ENCODE measurements at places on chromosomes 5 and 9.

- DNase-seq, result no peak
Measured at GRCh38 chr5:74503-75109, 17.4 kb upstream of the PLEKHG4B start.

DNA sequence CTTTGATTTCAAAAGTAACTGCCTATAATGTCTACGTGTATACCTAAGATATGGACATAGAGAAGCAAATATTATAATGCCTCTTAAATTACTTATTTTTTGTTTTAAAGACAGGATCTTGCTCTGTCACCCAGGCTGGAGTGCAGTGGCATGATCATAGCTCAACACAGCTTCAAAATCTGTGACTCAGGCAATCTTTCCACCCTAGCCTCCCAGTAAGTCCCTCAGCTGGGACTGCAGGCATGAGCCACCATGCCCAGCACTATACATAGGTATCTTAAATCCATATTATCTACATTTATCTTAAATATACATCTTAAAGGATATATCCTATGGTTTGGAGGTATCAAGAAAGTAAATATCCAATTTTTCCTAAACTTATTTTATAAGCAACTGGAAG is 261.2 kb downstream of the ARL15 start:
- DNase-seq, result no peak

DNA sequence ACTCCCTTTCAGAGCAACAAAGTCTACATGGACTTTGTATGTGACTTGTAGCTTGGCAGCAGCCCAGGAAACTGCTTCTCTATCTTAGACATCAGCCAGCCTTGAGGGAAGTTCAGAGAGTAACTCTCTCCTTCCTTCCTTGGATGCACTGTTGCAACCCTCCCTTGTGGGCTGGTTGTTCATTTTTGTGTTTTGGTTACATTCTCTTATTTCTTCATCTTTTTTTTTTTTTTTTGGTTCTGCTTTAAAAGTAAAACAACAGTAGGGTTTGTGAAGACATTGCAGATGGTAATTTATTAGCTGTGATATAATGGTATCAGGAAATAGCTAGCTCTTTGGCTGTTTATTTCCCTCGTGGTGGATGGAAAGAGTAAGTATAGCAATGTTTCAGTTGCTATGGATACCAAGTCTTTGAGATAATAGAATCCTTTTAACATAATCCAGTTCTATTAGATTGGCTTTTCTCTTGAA is 97.9 kb upstream of the MAMDC2 start:
- DNase-seq, result no peak

DNA sequence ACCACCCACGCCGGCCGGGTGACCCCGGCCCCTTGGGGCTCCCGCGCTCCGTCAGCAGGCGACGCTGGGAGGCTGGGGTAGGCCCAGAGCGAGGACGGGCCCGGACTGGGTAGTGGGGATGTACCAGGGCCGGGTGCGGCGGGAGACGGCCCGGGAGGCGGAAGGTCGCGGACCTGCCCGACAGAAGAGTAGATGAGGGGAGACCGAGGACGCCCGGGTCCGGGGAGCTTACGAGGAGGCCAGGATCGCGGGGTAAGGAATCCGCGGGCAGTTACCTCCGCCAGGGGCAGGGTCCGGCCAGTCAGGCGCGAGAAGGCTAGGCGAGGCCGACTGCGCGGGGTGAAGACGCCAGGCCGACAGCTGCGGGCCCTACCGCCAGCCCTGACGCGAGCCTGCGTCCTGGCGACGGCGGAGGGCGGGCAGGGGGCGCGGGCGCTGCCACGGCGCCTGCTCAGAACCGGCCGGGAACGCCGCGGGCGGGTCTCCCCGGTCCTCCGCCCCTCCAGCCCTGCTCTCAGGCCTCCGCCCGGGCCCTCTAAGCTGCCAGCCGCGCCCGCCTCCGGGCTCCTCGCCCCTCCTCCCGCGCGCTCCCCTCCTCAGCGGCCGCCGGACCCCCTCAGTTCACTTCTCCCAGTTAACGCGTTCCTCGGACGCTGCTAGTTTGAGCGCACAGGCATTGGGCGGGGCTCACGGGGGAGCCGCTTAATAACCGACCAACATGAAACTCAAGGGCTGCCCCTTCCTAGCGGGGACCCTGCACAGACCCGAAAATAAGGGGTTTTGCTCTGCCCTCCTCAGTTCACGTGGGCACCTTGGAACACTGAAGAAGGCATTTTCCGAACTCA is at the start of gene CPLANE1:
Gene CPLANE1, minus strand, starts transcription at position 407 of the 845 bp plus-strand sequence. CDS start 1,678 bp downstream, outside the sequence.
- peak; percentile 40 for DNase-seq

DNA sequence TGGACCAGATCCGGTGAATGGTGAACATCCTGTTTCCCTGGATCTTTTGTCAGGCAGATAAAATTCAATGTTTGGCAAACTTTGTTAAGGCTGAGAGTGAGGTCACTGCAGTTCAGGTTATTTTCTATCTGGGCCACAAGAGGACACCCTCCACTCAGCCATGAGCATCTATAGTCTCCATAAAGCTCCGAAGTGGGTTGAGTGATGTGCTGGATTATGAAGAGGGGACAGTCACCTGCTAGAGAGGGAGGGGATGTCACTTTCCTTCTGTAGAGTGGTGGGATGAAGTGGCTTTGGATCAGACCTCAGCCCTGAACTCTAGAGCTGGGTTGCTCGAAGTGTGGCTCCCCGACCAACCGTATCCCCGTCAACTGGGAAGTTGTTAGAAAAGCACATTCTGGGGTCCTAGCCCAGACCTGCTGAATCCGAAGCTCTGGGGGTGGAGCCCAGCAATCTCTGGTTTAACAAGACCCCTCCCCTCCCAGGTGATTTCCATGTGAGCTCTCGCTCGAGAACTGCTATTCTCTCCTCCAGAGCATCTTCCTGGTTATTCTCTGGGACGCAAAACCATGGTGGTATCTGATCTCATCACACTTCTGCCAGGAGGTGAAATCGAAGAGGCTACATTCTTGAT is 31.8 kb upstream of the FGF1 start:
- DNase-seq, result no peak

- DNase-seq, result no peak
Measured at GRCh38 chr5:56664025-56664424, 151.3 kb upstream of the MAP3K1 start.

DNA sequence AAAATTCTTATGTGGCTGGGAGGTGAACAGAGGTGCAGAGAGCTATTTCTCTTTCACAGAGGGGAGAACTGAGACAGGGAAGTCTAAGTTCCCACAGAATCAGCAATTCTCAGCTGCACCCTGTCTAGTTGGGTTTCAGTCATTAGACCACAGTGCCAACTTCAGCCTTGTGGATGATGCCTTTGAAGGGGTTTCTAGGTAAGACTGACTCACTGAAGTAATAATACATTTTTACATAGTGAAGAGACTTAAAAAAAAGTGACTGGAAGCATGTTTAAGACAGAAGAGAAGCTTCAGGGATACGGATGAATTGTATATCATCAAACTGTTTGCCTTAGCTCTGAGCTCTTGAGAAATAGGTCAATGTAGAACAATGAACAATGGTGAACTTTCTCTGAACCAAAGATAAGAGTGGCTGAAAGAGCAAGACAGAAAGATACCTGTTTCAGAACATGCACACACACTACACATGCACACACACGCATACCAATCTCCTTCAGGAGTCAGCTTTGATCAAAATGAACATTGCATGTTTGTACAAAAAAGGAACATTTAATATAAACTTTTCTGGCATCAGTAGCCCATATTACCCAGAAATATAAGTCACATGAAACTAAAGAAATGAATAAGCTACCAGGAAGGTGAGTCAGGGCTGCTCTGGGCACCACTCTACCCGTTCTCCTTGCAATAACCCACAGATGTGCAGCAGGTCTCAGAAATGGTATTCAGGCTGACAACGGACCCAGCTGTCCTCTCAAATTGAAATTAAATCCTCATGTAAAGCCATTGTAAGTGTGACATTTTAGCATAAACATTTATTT is 12.6 kb upstream of the FYB1 start:
- DNase-seq, result no peak

DNA sequence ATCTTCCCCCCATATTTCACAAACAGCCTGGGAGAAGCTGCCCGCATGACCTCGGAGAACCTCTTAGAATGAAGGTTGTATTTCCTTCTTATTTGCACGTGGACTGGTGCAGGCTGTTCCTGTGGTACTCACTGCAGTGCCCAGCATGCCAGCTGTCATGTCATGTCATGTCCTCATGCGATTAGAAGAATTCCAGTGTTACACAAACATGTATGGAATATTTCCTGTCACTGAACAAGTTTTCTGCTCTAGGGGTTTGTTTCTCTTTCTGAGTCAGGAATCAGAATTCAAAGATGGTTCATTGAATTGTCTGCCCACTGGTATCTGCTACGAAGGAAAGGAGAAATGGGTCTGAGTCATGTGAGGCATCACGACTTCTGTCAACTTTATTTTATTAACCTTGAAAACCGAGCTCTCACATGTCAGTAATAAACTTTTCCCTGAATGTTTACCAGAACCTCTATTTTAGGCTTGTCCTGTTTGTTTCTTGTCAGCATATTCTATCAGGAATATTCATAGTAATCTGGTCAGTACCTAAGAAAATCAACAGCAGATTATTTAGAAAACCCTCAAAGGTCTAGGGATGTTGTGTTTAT is 415.6 kb downstream of the GADD45G start:
- DNase-seq, result no peak

DNA sequence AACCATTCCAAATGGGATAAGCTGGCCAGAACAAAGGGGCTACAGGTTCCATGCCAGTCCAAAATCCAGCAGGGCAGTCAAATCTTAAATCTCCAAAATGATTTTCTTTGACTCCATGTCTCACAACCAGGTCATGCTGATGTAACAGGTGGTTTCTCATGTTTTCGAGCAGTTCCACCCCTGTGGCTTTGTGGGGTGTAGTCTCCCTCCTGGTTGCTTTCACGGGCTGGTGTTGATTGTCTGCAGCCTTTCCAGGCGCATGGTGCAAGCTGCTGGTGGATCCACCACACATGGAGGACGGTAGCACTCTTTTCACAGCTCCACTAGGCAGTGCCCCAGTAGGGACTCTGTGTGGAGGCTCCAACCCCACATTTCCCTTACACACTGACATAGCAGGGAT is 425.5 kb upstream of the FTMT start:
- no peak for DNase-seq

DNA sequence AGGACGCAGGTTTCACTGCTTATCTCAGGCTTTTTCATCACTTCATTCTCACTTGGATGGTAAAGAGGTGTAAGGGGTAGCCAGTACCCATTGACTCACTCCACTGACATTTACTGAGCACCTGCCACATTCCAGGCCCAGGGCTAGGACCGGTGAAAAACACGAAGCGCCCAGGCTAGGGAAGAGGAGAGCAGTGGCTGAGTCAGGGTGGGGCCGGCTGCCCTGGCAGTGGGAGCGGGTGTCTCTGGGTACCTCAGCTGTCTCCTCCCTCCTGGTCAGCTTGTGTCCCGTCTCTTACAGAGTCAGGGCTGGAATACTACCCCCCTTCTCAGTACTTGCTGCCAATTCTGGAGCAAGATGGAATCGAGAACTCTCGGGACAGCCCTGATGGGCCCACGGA is 22.2 kb downstream of the LRSAM1 start:
- DNase-seq, result no peak

DNA sequence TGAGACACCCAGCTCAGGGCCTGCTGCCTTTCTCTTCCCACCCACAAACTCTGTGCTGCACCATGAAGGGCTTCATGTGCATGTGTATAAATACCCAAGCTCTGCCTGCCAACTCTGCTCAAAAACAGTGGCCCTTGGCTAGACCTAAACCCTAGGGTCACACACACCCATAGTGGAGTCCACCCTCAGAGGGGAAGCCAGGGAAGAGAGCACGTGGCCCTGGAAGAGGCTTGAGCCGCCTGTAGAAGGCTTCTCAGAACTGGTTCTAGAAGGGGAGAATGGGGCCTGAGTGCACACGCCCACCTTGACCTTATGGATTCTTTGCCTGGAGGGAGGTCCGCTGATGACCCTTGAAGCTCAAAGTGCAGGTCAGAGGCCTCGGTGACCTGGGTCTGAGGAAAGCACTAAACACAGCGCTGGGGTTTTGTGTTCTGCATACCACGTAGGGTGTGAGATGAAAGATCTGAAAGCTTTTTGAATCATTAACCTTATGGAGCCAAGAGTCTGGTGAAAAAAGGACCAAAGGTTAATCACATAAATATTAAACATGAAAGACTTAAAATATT is 60.6 kb downstream of the CYFIP2 start:
- DNase-seq, result no peak

DNA sequence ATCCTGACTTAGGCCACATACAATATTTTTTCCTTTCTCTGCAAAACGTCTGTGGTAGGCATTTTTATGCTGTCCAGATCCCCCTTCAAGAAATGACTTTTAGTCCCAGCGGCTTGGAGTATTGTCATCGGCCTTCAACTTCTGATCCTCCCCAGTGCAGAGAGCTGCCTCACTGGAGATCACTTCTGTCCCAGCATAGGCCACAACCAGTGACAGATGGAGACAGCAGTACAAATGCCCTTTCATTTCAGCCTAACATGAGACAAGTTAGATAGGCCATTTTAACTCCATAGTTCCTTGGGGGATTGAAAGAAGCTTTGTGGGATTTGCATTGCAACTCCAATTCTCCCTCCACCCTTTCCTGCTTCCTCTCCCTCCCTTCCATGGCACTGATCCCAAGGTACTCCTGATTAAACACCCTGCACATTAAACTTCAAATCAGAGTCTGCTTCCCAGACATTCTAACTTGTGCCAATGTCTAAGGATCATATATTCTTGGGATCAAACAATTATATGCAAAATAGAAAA is 3.2 kb upstream of the MAMDC2 start:
- DNase-seq, result no peak

- DNase-seq, result no peak
Measured at GRCh38 chr9:137295238-137295811, 6.7 kb downstream of the NRARP start.

GRCh38 chr9:34507556-34507955 is 15.2 kb downstream of the ENHO start:
- DNase-seq, result no peak

GRCh38 chr9:92439921-92440750 is 15.9 kb upstream of the OMD start:
- DNase-seq, result no peak

DNA sequence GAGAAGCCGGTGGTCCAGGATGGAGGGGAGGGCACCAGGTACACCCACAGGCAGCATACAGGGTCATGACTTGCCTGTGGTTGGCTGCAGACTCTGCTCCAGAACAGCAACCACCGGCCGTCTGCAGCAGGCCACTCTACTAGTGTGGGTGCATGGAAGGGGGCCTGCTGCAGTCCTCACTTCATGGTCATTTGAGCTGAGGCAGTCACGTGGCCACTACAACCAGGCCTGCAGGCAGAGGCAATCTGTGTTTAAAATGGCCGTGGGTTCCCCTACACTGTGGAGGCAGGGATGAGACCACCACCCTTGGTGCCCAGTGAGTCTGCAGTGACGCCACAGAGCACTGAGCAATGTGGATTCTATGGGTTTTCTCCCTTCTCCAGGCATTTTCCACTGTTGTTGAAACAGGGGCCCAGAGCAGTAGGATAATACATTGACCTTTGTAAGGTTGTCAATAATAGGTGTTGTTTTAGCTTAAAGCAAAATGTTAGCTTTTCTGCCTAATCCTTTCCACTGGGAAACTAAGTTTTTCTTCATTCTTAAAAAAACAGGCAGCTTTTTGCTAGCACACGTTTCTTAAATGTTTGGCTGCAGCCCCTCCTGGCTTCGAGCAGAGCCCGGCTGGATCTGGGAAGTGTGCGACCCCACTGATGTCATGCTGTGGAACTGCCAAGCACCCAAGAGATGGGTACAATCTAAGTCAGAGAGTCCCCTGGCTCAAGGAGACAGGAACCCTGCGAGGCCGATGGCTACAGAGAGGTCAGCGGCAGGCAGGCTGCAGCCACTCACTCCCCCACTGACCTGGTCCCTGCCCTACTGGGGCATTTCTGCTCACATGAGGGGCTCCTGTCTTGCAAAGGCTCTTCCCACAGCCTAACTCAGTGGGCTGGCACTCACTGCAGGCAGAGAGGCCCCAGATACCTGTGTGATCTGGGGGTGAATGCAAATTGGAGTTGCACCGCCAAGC is 21.2 kb downstream of the GADD45G start:
- DNase-seq, result no peak
